ENCODE measurements at places on chromosomes 4 and X. TPM values are rescaled to one million over a fixed set of nuclear protein-coding genes. Genes with fewer than 3 reads are reported as not detected.

GRCh38 chrX:95884186-95884585 lies 800.5 kb upstream of the DIAPH2 start:
- DNase-seq = no peak

GRCh38 chr4:115770046-115770543 lies 656.7 kb upstream of the NDST4 start:
- no peak for DNase-seq

The DGAT2L6 gene
- total RNA-seq = not detected

DNA sequence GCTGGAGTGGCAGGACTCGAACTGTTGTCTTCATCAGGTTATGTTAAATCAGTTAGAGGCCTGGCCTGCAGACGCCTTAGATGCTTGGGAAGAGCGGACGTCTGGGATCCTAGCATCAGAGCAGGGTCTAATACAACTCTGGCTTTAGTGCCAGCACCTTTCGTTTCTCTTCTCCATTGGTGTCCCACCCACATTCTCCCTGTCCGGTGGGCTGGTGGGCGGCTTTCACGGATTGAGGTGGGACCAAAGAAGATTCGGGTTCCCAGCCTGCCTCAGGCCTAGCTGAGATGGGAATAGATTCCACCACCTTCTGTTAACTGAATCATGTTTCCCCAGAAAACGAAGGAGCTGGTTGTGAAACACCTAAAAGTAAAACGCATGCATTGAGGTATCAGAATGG lies 939 bp downstream of the PDK3 start:
- peak; percentile 6 for DNase-seq

GRCh38 chr4:89586864-89587263 lies 250.1 kb downstream of the SNCA start:
- DNase-seq = no peak

The CTAG1A gene
- total RNA-seq = not detected

DNA sequence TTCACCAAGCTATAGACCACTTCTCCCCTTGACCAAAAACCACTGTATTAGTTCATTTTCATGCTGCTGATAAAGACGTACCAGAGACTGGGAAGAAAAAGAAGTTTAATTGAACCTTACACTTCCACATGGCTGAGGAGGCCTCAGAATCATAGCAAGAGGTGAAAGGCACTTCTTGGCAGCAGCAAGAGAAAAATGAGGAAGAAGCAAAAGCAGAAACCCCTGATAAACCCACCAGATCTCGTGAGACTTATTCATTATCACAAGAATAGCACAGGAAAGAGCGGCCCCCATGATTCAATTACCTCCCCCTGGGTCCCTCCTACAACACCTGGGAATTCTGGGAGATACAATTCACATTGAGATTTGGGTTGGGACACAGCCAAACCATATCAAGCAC lies 97.8 kb downstream of the DOCK11 start:
- no peak for DNase-seq
